Activated CD8-positive, alpha-beta memory T cell treated with anti-CD3 and anti-CD28 coated beads, Interleukin-2, amount 10 ng/mL, durations not matched to agents 7 days and 5 days (primary cell): ENCODE measurements at places on chromosomes 11 and 22.

GRCh38 chr11:46942172-46942571, 5.6 kb downstream of the CSTPP1 start:
- DNase-seq, result no peak

GRCh38 chr11:113615773-113616172, 90.3 kb downstream of the TMPRSS5 start:
- DNase-seq, result no peak

GRCh38 chr22:22816766-22817410, 70.7 kb upstream of the IGLL5 start:
- DNase-seq, result peak; percentile 23

GRCh38 chr22:40001800-40002577, 7.2 kb downstream of the FAM83F start:
- no peak for DNase-seq

DNA sequence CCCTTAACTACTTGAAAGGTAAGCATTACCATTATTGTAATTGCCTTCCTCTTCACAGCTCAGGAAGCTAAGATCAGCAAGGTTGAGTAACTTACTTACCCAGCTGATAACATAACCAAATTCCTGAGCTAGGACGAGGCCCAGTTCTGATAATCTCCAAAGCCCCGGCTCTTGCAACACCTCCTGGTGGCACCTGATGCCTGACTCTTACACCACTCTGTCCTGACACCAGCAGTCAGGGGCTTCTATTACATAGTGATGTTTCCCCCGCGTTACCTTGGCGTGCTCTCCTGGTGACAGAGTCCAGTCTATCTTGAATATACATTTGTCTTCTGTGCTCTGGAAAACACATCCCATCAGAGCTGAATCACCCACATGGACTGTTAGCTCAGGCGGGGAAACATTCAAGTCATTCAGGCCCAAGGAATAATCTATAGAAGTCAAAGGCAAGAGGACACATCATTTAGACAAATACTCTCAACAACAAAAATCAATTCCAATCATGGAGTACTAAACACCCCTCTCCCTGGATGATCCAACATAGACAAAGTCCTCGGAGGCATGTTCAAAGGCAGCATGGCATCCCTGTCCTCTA, 12.6 kb downstream of the JAML start:
- DNase-seq, result no peak

DNA sequence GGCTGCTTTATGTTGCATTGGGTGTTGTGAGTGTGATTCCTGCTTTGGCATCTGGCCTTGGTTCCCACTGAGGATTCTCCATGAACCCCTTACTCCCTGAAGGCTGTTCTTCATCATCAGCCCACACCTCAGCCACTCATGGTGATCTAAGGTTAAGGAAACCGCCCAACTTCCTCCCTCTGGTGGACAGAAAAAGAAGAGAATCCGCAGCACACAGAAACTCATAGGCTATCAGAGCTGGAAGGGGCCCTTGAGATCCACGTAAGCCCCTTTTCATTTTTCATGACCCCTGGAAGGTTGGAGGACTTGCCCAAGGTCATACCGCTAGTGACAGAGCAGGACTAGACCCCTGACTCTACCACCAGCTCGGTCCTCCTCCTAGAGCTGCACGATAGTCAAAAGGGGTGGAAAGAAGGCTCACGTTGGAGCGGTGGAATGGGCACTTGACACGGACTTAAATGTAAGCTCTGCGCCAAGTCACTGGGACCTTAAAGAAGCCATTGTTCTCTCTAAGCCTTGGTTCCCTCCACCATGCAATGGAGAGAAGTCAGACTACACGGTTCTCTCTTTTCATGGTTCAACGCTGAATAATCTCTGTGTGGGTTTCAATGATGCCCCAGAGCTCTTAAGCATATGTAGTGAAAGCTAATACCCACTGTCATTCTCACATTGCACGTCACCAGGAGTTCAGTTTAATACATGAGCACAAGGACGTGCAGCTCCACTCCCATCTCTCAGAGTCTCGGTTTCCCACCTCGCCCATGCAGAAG, 83.6 kb upstream of the CRTAM start:
- DNase-seq, result peak; percentile 69

DNA sequence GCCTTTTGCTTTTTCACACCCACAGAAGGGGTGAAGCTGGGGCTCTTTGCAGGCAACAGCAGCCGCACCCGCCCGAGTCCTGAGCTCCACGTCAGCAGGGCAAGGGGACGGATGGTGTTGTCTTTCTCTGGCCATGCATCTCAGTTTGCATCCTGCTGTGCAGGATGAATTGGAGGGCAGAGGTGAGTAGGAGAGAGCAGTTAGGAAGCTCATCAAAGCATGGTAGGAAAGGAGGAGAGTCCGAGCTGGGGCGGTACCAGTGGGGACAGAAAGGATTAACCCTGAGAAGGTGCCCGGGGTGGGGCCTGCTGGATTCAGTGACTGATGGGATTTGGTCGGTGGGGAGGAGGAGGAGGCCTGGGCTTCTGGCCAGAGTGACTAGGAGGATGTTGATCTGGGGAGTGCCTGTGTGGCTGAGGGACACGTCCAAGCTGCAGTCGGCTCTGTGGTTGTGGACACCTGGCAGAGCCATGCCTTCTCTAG, 14.6 kb downstream of the FAM83F start:
- DNase-seq, result no peak

- no peak for DNase-seq
These were observed 17.0 kb upstream of the NECTIN1 start for GRCh38 chr11:119745776-119746535.

- DNase-seq, result no peak
These were observed 69.4 kb downstream of the ARL14EP start for GRCh38 chr11:30392221-30392784.

GRCh38 chr11:36019005-36019596, 75.2 kb downstream of the LDLRAD3 start:
- no peak for DNase-seq

GRCh38 chr22:34966980-34967565, 98.9 kb upstream of the ISX start:
- DNase-seq, result no peak

- no peak for DNase-seq
These were observed 4.2 kb downstream of the IL17REL start for GRCh38 chr22:50008151-50009040.

DNA sequence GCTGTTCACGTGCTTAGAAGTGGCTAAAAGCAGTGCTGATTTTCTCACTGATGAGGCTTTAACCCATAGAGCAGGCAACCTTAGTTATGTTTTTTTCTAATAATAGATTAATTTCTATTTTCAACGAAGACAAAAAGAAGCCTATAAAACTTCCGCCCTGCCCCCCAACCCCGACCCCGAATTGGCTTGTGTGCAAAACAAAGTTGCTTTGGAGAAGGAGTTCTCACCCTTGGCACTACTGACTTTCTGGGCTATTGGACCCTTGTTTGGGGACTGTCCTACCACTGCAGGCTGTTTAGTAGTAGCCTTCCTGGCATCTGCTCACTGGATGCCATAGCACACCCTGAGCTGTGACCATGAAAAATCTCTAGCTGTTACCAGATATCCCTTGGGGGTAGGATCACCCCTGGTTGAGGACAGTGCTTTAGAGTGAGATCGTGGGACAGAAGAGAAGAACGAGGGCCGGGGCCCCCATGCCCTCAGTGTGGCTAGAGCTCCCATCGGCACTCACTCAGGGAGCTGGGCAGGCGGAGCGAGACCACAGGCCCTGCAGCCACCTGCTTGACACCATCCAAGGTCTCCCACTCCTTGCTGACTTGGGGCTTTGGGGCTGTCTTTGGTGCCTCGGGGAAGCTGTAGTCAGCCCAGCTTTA, 16.9 kb downstream of the SLC37A2 start:
- DNase-seq, result no peak

DNA sequence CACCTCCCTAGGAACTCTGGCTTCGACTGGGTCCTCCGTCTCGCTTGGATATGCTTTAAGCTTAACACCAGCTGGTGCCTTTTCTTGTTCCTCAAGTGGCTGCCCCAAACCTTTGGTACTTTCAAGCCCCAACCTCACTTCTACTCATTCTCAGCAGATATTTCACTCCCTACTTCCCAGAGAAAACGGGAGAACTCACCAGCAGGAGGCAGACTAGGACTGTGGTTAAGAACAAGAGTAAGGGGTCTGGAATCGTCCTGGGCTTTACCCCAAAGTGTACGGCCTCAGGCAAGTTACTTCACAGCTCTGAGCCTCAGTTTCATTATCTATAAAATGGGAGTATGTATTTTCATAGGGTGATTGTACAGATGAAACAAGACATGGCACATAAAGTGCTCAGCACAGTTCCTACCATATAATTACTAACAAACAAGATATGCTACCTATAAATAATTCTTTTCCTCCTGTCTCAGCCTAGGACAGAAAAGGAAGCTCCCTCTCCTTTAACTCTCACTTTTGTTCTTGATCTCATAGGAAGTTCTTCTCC, 37.8 kb downstream of the PAMR1 start:
- DNase-seq, result no peak

DNA sequence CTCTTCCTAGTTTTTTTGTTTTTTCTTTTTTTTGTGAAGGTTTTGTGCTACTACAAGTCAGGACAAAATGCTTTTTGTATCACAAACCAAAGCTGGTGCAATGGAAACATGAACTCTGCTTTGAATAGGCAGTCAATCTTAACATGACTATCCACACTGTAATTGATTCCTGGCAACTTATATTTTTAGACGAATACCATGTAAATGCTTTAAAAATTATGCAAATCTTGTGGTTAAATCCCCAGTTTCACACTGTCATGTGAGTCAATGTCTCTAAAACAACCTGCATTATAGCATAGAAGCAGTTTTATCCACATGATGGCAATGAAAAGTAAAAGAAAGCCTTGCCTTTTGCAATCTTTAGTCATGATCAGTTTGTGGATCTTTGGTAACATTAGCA, 8.9 kb downstream of the TRPC6 start:
- no peak for DNase-seq

- no peak for DNase-seq
These were observed 11.9 kb downstream of the L3MBTL2 start for GRCh38 chr22:41216984-41217383.

GRCh38 chr11:120811199-120811598, 212.7 kb upstream of the TBCEL start:
- DNase-seq, result no peak

GRCh38 chr11:80650966-80651365, 1210.1 kb upstream of the TENM4 start:
- DNase-seq, result no peak

GRCh38 chr11:120043328-120043945, 94.5 kb downstream of the TRIM29 start:
- peak; percentile 23 for DNase-seq

DNA sequence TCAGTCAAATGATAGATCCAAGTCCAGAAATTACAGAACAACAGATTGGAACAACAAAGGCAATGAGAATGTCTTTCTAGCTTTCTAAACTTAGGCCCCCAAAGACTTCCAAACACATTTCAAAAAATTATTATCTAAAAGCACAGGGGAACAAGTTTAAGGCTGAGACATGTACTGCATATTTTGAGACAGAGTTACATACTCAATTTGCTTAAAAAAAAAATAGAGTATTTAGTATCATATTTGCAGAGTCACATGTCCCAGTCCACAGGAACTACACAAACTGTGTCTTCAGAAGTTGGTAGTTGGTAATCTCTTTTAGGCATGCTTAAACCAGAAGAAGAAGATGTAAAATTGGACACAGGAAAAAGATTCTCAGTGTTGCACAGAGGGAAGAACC, 127.2 kb downstream of the MAML2 start:
- DNase-seq, result no peak

- DNase-seq, result no peak
These were observed 971.7 kb upstream of the CHORDC1 start for GRCh38 chr11:91194546-91194945.

GRCh38 chr11:68843052-68843561, 1.4 kb upstream of the CPT1A start:
- peak; percentile 77 for DNase-seq

GRCh38 chr22:19663286-19663815, 51.0 kb upstream of the SEPTIN5 start:
- no peak for DNase-seq

DNA sequence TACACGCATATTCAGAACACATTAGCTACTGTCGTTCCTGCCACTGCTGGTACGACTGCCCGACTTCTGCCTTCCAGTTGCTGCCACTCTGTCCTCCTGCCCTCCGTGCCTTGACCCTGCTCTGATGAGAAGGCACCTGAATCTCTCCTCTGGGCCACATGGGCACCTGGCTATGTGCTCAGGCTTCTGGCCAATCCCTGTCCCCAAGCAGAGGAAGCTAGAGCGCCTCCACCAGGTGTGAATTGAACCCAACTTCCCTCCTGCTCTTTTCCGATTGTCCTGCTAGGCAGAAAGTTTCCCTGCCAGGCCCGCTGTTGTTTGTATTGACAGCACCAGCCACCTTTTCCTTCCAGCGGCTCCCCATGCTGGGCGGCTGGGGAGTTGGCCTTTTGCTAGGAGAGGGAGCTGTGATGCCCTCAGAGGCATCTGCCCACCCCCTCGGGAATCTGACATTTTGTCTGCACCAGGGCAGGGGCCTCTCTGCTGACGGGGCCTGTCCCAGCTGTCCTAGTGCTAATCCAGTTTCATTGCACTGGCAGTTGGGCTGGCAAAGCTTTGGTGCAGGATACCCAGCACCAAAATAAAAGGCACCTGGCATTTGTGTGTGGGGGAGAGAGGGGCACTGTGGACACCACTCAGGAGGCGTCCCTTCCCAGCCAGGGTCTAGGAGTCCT, 118.0 kb downstream of the GRIK4 start:
- DNase-seq, result no peak

DNA sequence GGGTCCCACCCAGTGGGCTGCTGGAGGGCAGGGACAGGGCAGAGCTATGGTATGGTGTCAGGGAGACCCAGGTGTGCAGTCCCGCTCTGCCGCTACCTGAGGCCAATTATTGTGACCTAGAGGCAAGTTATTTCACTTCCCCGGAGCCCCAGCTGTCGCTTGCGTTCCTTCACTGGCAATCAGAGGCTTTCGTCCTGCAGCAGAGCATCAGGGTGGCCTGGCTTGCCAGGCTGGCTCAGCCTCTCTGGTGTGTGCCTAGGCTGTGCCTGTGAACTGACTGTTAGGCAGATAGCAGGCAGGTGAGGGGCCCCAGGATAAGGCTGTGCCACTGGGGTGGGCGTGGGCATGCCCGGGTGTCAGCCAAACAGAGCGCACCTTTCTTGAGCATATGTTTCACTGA, 31.4 kb downstream of the GLB1L2 start:
- DNase-seq, result no peak

- DNase-seq, result no peak
These were observed 74.9 kb upstream of the CAPRIN1 start for GRCh38 chr11:33976495-33977199.

GRCh38 chr11:122671400-122671891, 15.9 kb downstream of the UBASH3B start:
- DNase-seq, result no peak
